NAMALWA (cell line): ENCODE measurements at places on chromosomes 5 and 9.

DNA sequence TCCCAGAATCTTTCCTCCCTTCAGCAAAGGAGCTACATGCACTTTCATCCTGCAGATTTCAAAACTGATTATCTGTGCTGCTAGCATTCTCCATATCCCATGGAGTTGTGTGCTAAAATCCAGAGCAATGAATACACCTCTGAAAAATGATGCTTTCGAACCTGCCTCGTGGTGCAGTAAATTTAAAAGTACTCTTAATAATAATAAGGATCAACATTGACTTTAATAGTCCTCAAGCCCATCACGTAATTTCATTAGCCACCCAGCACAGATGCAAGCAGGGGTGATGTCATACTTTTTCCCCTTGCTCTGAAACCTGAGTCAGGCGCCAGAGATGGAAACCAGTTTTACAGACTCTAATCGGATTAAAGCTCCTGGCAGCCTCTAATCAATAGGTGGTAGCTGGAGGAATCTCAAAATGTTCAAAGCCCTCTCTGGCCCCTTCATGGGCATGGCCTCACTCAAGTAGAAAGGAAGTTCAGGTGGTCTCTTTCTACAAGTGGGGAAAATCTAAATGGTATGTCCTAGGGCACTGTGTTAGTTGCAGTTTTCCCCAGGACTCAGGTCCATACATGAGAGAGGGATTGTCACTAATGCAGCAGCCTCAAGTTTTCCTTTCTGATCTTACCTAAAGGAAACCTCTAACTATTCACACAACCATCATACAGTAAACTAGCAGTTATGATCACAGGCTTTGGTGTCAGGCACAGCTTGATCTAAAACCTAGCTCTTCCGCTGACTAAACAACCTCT is 221.6 kb upstream of the SLC30A5 start:
- no peak for DNase-seq

GRCh38 chr9:100598641-100599145 is 20.8 kb downstream of the CAVIN4 start:
- no peak for DNase-seq

- DNase-seq, result peak; percentile 61
Measured at GRCh38 chr5:150429410-150429873, 16.7 kb upstream of the CD74 start.

DNA sequence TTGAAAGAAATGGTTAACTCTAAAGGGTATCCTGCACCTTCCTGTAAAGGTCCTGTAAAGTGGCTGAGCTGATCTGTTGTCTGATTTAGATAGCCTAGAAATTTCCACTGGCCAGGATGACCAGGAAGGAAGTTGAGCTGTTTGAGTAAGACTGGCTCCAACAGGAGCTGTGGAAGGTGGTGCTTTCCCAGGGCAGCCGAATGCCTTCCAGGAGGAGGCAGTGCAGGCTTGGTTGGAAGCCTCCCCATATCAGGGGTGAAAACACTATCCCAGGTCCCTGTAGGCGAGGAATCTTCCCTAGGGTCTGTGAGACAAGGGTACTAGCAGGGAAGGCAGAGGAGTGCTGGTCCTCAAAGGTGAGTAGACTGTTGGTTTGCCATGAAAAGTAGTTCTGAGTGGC is 98.4 kb downstream of the LIX1 start:
- no peak for DNase-seq

- no peak for DNase-seq
Measured at GRCh38 chr9:23933348-23933747, 107.3 kb upstream of the ELAVL2 start.

- DNase-seq, result no peak
Measured at GRCh38 chr5:87829217-87829551, 416.5 kb upstream of the CCNH start.

DNA sequence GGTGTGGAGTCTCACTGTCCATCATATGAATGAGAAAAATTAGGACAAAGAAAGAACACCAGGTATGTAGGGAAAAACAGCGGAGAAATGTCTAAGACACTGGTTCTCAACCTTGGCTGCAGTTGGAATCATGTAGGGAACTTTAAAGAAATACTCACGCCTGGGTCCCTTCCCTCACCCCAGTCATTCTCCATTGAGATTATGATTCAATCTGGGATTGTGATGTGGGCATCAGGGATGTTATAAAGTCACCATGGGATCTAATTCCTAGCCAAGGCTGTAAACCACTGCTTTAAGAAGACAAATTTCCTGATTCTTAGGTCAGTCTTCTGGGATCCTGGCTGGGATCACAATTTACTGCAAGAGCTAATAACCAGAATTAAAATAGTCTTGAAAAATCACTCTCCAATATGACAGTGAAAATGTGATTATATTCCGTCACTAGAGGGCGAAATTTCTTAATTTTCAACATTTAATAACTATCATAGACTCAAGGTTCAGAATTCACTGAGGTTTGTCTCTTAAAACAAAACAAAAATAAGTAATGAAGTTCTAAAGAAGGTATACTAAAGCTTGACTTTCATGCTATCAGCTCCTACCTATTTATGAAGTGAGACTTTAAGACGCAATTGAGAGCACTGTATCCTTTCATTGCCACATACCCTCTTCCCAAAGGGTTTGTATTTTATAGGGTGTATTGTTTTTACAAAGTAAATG is 60.5 kb downstream of the GLDC start:
- peak; percentile 64 for DNase-seq

DNA sequence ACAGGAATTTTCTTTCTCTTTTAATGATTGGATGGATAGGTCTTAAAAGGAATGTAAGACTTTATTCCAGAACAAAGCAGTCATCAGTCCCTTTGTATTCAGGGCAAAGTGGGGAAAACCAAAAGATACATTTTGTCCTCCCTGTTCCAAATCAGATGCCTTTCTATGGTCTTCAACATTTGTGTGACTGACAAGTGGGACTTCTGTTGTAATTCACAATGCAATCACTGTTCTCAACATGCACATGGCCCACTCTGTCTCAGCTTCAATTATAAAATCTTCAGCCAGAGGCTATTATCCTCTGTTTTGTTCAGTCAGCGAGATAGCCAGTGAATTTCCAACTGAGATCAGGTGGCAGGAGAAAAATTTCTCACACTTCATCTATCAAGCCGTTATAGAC is 95.5 kb upstream of the ERBIN start:
- no peak for DNase-seq
